NCI-H1694 treated with DMSO at 0.1 percent for 48 hours (cell line): ENCODE measurements at places on chromosomes 4 and X.

GRCh38 chr4:76546327-76546726 is 111.3 kb downstream of the SHROOM3 start:
- no peak for DNase-seq

DNA sequence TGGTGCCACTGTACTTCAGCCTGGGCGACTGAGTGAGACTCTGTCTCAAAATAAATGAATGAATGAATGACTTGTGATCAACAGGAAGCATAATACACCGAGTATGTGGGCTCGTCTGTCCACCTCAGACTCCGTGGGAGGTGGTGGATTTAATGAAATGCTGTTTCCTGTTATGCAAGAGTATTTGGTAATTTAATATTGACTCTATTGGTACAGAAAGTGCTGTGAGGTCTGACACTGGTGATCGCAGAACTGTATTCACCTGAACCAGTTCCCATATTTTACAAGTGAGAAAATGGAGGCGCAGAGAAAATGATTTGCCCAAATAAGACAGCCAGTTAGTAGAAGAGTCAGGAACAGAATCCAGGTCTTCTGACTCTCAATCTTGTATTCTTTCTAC is 423.3 kb downstream of the RAPGEF2 start:
- no peak for DNase-seq

- DNase-seq: no peak
Measured at GRCh38 chrX:105313596-105313995, 93.1 kb upstream of the TEX13A start.

GRCh38 chrX:130120746-130121504 is 10.6 kb upstream of the ELF4 start:
- no peak for DNase-seq

DNA sequence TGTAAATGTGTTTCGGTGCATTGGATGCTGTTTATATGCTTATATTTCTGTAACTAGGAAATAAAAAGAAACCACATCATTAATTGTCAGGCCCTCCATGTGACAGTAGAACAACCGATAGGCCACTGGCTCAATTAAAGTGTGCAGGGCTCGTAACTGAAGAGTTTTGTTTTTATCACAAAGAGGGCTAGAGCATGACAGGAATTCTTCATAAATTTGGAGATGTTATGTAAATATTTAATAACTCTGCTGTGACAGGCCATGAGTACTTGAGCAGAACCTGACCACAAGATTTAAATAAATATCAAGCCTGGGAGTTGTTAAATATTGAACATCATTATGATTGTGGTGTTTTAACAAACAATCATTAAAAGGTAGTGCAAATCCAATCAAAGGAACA is 55.9 kb downstream of the MID1 start:
- DNase-seq: no peak

- no peak for DNase-seq
Measured at GRCh38 chr4:142474398-142475087, 371.6 kb downstream of the INPP4B start.

DNA sequence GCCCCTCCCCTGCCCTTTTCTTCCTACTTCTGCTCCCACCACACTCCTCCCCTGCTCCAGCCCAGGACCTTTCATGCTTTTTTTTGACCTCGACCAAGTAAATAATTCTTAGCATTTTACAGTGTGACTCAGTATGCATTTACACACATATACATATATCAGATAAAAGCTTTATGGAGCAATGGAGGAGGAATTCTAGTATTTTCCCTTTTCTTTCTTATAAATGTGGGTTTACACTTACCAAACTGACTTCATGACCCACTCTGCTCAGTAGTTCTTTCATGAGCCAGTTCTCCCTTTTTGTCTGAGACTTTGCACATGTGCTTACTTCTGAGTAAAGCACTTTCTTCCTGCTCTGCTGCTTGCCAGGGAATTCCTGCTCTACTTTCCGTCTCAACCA is 111.8 kb upstream of the H2AZ1 start:
- DNase-seq: no peak

DNA sequence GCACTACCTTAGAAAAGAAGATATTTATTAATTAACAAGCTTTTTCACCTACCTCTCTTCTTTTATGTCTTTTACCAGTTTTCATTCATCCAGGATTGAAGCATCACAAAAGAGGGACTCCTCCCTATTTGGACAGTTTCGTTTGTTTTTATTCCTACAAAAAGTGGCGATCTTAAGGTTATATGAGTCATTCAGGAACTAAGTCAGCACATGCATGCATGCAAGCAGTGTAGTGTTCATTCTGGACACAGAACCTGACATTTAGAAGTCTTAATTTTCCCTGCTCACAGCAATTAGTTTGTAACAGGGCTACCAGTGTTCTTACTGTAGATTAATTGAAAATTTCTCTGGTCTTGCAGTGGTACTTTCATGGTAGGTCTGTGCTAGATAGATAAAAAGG is 47.9 kb upstream of the QRFPR start:
- no peak for DNase-seq
